ENCODE measurements at places on chromosomes 2 and 18.
A peak's percentile ranks its signal among the peaks of the same experiment; 100 is the strongest.

GRCh38 chr2:73736378-73736777 lies 767 bp downstream of the TPRKB start:
- DNase-seq = no peak

DNA sequence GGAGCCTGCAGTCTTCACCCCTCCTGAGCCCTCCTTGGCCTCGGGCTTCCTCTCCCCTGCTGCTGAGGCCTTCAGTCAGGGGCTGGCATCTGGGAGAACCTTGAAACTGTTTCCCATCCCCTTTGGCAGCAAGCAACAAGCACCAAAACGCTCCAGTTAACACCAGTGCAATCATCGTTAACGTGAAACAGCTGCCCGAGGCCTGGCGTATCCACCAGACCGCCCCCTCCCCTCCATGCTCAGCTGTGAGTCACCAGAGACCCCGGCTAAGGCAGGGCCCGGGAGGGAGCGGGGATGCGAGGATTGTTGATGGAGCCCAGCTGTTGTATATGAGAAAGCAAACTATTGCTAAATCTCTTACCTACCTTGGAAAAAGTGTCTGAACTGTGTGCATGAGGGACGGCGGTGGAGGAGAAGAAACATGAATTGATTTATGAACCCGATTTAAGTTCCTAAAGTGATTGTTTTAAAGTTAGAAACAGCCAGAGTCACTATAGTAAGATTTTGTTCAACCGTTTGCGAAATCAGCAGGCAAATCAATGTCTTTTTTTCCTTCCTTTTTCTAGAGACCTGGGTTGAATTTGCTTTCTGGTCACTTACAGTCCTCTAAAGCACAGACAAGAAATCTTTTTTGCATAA lies 5.2 kb downstream of the ZFP36L2 start:
- no peak for DNase-seq

- DNase-seq = no peak
These were observed 340.6 kb downstream of the DYSF start for GRCh38 chr2:71793926-71794325.

DNA sequence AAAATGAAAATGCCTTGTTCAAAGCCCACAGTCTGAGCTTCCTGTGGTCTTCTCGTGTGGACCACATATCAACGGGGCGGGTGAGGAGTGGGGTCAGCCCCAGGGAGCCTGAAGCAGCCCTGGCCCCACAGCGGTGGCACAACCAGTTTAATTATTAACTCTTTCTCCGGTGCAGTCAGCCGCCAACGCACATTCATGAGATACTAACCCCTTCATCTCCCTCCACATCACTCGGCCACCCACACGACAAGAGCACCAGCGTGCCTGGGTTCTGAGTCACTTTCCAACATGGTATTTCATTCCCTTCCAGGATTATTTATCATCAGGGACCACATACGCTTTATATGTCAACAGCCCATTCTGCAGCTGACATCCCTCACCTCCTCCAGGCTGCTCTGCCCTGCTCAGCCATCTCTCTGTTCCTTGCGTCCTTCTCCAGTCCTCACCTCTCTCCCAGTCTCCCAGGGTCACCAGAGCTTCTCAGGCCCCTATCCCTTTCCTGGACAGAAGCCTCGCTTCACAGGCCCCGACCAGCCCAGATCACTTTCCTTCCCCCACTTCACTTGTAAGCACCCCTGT lies 48.0 kb upstream of the ID2 start:
- no peak for DNase-seq

GRCh38 chr2:176067589-176068418 lies 16.0 kb downstream of the EVX2 start:
- DNase-seq = no peak

- no peak for DNase-seq
These were observed 60.7 kb downstream of the TNS1 start for GRCh38 chr2:217941886-217942728.

DNA sequence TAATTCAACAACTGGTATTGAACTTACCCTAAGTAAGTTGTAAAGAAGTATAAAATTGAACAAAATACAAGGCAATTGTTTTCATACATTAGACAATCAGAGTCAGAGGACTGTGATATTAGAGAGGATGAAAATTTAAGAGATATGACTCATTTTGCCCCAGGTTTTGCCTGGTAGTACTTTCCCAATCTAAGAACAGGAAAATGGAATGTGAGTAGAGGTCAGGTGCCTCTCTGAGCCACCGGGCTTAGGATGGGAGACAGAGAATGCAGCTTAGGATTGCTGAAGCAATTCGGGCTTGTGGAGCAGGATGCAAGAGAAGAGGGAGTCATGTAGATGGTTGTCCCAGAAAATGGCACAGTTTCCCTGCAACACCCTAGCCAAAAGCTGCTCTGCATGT lies 219.7 kb upstream of the CHST9 start:
- DNase-seq = no peak

DNA sequence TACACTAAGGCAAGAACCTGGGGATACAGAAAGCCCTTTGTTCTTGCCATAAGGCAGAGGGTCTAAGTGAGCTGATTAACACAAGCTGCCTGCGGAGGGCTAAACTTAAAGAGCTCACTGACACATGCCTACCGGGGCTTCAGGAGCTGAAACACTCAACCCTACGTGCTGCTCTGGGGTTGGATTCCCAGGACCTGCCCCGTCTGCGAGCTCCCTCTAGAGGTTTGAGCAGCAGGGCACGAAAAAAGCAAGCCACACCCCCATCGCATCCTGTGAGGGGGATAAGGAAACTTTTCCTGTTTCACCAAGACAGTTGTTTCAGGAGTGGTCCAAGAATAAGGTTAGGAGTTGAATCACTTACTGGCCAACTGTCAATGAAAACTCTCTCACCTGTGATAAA lies 562.1 kb downstream of the TMX3 start:
- no peak for DNase-seq

- no peak for DNase-seq
These were observed 11.8 kb downstream of the CCDC85A start for GRCh38 chr2:56195563-56195962.

GRCh38 chr2:37037771-37038170 lies 46.4 kb downstream of the HEATR5B start:
- DNase-seq = no peak

DNA sequence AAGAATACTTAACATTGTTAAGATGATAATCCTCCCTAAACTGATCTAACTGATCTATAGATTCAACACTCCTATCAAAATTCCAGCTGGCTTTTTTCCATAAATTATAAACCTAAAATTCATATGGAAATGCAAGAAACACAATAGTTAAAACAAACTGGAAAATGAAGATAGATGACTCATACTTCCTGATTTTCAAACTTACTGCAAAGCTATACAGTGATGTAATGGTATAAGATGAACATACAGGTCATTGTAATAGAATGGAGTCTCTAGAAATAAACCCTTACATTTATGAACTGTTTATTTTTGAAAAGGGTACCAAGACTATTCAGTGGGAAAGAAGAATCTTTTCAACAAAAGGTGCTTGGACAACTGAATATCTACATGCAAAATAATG lies 32.3 kb downstream of the UBXN4 start:
- no peak for DNase-seq

GRCh38 chr2:88692187-88692586 lies 714 bp downstream of the RPIA start:
- DNase-seq = no peak

DNA sequence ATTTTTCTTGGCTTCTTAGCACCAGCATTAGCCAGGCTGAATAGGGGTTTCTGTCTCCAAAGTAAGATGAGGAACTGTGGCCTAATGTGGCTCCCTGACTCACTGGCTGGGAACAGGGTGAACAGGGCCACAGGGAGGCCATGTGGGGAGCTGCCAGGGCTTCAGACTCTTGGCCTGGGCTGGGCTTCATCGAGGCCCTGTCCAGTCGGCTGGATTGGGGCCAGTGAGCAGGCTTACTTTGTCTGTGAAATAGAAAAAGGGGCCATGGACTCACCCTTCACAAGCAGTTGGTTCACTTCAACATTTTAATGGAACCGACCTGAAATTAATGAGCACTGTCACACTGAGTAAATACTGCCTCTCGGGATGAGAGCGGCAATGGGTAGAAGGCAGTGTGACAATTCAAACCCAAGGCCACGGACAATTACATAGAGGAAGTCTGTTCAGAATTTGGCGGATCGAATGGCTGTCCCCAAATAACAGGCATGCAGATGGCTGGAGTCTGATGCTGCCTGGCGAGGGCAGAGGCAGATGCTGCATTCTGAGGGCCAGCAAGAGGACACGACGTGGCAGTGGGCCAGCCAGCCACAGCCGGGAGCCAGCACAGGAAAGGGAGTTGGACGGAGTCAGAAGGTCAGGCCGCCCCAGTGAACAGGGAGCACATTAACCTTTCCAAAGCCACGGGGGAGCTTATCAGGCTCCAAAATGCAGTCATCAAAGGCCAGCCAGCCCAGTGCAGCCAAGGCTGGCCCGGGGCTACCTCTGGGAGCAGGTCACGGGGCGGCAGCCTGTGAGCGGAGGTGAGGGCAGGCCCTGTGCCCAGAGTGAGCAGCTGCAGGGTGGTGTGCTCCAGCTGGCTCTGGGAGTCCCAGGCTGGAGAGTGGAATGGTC lies 146.6 kb upstream of the REV1 start:
- DNase-seq = peak; percentile 39

GRCh38 chr18:76450452-76451395 lies 44.3 kb downstream of the ZNF516 start:
- no peak for DNase-seq

GRCh38 chr2:224927646-224928173 lies 114.6 kb downstream of the DOCK10 start:
- no peak for DNase-seq

- DNase-seq = no peak
These were observed 314.7 kb upstream of the SPRED2 start for GRCh38 chr2:65746931-65747675.

- DNase-seq = no peak
These were observed 665 bp upstream of the CACNB4 start for GRCh38 chr2:152099367-152100050.

DNA sequence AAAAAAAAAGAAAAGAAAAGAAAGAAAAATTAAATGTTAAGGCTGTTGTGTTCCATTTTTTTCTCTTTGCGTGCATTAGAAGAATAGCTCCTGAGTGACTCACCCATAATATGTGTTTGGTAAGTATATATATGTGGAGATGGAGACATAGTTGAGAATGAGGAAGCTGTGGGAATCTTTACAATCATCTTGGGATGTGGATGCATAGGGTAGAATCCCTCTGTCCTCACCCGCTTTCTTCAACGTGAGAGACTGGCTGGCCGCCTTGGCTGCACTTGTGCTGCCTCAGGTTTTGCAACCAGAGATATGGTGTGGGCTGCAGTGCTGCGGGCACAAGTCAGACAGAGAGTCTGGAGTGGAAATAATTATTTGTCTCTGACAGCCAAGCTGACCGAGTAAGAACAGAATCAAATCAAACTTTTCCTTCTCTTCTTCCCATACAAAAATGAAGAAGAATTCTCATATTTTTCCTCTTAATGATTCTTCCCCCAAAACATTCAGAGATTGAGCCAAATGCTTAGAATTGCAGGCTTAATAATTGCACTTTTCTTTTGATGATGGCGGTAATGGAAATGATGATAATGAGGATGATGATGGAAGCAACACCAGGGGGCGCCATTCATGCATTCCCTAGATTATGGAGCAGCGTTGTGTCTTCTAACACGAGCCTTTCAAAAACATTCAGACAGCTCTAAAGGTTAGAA lies 48.5 kb downstream of the SERPINB7 start:
- no peak for DNase-seq

GRCh38 chr2:240351826-240352426 lies 83.5 kb upstream of the GPC1 start:
- DNase-seq = no peak

DNA sequence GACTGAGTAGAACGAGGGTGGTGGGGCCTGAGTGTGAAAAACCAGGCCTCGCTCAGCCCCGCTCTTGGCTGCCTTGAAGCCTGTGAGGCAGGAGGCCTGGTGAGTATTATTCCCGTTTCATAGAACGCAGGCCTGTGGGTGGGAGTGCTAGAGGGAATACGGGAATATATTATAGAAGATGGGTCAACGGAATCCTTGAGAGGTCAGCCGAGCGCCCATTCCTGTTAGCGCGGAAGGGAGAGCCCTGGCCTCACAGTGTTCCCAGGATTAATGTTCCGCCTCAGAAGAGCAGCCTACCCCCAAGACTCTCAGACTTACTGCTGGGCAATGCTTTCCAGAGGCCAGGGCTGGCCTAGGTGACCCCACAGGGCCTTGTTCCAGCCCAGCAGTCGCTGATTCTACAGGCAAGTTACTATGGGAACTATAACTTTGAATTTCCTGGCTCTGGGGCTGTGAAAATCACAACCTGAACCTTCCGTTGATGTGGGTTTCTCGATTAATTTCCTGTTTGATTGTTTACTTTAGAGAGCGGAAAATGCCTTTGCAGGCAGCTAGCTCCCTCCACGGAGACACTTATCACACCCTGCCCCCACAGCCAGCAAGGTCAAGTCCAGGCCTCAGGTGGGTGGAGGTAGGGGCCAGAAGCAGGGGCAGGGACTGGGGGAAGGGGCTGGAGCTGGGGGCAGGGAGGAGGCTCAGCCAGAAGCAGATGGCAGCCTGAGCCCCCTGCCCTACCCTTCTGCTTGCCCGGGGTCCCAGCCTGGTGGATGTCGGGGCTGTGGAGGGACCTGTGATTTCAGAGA lies 108.3 kb downstream of the SMAD7 start:
- no peak for DNase-seq

Data from frontal cortex (tissue), 4 donors.